DMS53 (cell line): ENCODE measurements at places on chromosomes 11 and 22.

- DNase-seq = no peak
Observed at GRCh38 chr11:117374316-117375055, 46.8 kb downstream of the CEP164 start.

- no peak for DNase-seq
Observed at GRCh38 chr22:20106849-20107237, 9.1 kb upstream of the RANBP1 start.

- DNase-seq = no peak
Observed at GRCh38 chr11:112082729-112083128, 3.8 kb downstream of the TIMM8B start.

DNA sequence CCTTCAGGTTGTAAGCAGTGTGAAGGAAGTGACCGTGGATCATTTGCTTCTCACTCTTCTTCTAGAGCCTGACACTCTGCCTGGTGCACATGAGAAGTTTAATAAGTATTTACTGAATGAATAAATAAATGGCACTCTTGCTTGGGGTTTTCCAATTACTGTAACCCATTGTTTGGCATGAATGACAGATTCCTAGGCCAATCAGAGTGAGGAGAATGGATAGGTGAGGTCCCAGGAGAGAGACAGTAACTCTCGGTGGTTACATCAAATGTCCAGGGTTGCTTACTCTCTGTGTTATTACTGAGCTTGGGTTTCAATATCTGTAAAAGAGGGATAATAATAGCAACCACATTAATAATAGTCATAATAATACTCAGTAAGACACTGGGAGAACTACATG, 204.2 kb upstream of the ISX start:
- DNase-seq = no peak

DNA sequence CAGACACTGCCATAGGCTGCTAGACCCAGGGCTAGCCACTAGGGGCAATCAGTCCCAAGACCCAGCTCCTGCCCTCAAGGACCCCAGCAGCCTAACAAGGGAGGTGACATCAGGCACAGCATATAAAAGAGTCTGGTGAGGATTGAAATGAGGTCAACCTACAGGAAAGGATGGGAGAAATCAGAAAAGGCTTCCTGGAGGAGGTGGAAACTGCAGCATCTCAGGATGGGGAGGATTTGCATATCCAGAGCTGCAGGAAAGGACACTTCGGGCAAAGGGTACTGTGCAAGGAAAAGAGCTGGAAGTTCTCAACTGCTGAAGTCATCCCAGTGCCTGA, 2.9 kb upstream of the ARFGAP2 start:
- peak; percentile 69 for DNase-seq

DNA sequence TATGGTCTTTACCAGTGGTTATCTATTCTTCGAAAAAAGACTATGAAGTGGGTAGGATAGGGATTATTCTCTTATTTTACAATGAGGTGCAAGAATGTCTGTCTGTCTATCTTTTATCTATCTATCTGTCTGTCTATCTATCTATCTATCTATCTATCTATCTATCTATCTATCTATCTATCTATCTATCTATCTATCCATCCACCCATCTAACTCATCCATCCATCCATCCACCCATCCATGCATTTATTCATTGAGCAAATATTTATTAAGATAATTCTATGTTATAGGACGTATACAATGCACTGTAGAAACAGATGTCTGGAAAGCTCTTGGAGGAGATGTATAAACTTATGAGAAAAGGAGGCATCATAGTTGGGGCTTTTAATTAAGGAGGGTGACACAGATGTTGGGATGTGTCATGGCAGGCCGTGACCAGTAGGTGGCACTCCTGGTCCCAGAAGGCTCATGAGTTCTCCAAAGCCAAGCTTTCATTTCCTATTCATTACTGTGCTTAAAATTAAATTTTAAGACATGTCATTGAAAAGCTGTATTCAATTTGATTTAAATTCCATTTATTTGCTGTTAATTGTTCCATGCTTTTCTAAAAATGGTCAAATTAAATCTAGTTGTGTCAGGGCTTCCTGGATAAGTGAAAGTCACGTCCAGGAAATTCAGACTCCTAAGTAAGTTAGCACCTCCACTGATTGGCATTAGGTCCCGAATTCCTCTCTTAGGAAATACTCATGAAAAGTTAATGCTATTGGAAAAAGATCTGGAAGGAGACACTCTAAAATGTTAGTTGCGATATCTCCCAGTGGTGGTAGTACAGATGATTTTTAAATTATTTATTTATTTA, 19.0 kb upstream of the E2F8 start:
- DNase-seq = peak; percentile 78
